ENCODE measurements at places on chromosomes 11 and 22.

- no peak for DNase-seq
Measured at GRCh38 chr11:111204211-111204610, 41.3 kb upstream of the POU2AF2 start.

- no peak for DNase-seq
Measured at GRCh38 chr22:42933485-42934091, 76.5 kb upstream of the ARFGAP3 start.

DNA sequence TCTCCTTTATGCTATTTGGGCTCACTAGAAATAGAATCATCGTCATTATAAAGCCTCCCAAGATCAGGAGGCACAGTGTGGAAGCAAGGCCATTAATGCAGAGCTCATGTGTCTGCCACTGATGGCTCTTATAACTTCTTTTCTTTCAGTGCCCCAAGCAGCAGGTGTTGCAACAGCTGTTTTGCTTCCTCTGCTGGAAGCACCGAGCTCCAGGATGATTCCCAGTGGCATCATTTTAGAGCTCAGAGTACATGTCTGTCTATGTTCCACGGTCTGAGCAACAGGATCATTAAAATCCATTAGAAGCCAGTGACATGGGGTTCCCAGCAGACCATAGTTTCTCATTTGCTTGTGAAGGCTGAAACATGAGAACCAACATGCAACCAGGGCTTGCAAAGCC lies 803.0 kb upstream of the FAT3 start:
- no peak for DNase-seq

DNA sequence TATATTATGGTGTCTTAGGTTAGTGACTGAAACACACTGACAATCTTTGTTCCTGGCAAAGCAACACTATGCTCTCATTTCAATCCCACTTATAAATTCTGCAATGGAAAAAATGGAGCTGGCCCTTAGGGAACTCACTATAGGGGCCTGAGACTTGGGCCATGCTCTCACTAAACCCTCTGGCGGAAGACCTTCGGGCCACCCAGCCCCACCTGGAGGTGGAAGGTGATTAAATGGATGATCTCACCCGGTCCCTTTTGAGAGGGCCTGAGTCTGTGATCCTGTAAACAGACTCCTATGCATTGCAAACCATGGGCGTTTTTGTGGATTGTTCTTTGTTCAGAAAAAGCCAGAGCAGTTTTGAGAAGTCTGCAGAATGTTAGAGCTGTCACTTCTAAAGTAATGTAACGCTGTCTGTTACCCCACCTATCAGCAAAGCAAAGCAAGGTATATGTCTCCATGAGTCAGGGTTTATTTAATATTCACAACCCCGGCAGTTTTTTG lies 17.0 kb upstream of the CDON start:
- no peak for DNase-seq

- no peak for DNase-seq
Measured at GRCh38 chr11:10038521-10039302, 255.3 kb downstream of the SBF2 start.

- DNase-seq, result no peak
Measured at GRCh38 chr22:45242778-45243191, 2.1 kb upstream of the KIAA0930 start.

GRCh38 chr22:26763633-26764361 lies 106.4 kb downstream of the MIAT start:
- DNase-seq, result no peak

DNA sequence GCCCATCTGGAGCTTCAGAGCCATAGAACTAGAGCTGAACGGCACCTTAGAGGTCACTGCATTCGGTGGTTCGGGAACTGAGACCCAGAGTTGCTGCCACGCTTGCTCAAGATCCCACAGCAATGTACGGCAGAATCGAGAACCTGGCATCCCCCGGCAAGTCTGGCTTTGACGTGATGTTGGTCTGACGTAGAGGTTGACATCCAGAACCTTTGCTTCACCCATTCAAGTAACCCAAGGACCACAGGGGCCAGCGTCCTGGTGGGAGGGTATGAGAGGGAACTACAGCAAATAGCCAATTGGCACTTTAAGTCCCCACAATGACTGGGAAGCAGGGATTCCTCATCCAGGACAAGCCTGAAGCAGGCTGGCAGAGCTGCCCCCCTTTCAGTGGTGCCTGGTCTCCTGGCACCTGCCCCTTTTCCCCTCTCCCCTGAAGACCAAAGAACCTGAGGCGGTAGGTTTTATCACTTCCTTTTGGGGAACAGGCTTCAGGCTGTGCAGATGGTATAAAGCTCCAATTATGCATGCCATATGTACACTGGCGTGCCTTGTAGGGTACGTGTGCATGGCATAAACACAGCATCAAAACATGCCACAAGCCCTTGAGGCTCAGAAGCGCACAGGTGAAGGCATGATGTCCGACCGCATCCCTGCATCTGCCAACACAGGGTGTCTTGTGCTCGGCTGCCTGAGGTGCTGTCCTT lies 15.3 kb upstream of the TEF start:
- DNase-seq, result no peak

DNA sequence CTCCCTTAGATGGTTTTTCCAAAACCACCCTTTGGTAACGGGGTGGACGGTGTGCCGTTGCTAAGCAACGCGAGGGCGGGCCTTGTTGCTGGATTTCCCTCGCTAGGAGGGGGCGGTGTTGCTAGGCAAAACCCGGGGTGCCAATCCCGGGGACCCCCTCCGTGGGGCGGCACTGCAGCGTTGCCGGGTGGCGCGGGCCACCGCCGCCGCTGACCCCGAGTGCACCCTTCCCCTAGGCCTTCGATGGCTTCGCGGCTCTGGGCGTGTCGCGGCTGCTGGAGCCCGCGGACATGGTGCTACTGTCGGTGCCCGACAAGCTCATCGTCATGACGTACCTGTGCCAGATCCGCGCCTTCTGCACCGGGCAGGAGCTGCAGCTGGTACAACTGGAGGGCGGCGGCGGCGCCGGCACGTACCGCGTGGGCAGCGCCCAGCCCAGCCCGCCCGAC lies 8.9 kb downstream of the EHBP1L1 start:
- no peak for DNase-seq

- DNase-seq, result no peak
Measured at GRCh38 chr11:94558468-94558867, 8.7 kb upstream of the PIWIL4 start.

- DNase-seq, result peak; percentile 25
Measured at GRCh38 chr11:45847911-45848316, 639 bp downstream of the CRY2 start.

DNA sequence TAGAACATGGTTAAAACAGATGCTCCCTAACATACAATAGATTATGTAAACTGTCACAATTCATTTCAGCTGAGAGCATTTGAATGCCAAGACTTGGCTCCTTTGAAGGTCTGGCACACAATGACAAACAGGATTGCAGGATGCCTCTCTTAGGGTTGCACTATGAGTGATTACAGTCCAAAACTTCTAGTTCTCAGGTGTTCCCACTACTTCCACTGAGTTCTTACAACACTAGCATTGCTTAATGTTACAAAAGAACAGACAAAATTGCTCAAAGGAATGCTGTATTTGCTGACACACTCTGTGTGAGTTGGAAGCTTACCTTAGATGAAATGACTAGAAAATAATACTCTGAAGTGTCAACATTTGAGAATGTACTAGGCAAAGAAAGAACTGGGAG lies 2413.8 kb upstream of the RAG2 start:
- DNase-seq, result no peak

- no peak for DNase-seq
Measured at GRCh38 chr11:9852465-9852864, 188.6 kb downstream of the SWAP70 start.

DNA sequence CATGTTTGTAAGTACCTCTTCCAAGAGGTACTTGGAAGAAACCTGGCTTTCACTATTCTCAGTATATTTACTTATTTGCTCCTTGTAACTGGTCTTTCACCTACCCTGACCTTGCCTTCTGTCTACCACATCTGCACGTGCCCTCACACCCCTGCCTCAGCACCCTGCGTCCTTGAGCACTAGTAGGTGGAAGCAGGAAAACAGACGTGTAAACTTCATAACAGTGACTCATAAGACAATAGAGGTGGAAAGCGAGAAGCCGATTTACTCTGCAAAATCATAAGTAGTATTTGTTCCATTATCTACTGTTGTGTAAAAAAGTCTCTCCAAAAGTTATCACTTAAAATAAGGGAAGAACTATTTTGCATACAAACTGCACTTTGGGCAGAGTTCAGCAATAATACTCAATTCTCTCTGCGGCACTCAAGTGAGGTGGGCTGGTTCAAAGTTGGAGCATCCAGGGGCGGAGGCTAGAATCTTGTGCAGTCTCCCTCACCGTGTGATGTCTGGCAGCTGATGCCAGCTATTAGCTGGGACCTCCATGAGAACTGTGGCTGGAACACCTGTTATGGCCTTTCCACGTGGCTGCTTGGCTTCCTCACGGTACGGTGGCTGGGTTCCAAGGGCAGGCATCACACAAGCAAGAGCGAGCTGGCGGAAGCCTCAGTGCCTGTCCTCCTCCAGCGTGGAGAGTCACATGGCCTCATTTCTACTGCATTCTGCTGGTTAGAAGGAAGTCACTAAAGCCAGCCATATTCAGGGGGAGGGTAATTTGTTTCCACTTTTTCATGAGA lies 30.4 kb downstream of the PACS1 start:
- DNase-seq, result peak; percentile 78

DNA sequence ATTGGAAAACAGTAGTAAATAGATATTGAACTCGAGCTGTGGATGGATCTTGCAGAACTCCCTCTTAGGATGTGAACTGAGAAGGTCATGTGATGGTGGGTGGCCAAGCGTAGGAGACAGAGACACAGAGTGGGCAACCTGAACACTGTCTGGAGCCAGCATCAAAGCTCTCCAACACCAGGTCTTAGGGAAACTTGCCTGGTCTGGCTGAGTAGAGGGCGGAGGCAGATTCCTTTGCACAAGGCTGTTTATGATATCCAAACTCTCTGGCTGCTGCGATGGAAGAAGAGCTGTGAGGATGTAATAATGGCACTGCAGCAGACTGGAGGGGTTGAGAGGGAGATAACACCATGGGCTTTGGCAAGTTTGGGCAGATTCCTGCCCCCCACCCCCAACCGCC lies 10.1 kb downstream of the NAV2 start:
- no peak for DNase-seq

GRCh38 chr11:95886462-95886861 lies 37.4 kb downstream of the MTMR2 start:
- no peak for DNase-seq

GRCh38 chr11:29562183-29562582 lies 454.6 kb downstream of the KCNA4 start:
- DNase-seq, result no peak

GRCh38 chr11:74845978-74846517 lies 97.4 kb downstream of the RNF169 start:
- DNase-seq, result no peak

DNA sequence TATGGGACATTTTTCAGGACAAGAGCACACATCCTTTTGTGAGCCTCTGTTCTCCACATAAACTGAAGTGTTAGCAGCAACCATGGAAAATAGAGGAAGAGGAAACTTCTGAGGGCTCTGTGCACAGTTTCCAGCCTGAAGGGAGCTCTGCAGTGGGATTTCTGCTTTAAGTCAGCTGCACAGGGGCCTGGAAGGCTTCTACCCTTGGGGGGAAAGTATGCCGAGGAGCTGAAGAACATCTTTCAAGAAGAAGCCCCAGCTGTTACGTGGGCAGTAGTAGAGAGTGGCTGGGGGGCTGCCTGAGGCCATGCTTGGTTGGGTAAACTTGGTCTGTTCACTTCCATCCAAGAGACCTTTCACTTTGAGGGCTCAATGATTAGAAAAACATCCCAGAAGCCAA lies 82.7 kb upstream of the EED start:
- no peak for DNase-seq

DNA sequence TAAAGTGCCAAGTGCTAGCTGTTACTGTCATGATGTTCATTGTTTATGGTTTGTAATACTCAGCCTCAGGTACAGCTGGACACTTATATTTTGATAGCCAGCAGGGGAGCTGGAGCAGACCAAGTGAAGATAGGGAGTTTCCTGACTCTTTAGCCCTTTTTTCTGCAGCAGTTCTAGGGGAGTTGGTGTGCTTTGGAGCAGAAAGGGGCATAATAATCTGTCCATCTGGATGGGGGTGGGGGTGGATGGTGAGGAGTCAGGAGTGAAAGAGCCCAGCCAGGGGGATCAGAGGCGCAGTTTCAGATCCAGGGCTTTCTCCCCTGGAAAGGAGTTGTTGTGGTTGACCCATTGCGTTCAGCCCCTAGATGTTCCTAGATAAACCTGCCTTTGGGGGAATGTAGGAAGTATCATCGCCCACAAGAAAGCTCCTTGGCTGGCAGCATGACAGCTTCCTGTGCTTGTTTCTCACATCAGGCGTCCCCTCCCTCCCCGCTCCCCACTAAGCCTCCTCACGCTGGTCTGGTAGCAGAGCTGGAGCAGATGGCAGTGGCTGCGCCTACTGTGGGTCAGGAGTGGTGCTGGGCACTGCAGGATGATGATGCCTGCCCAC lies 41.9 kb downstream of the MED15 start:
- DNase-seq, result peak; percentile 62

GRCh38 chr11:35057926-35058668 lies 80.9 kb upstream of the CD44 start:
- DNase-seq, result no peak

GRCh38 chr22:23537416-23537815 lies 42.7 kb downstream of the IGLL1 start:
- DNase-seq, result no peak

- no peak for DNase-seq
Measured at GRCh38 chr11:2221591-2221990, 48.8 kb downstream of the ASCL2 start.

DNA sequence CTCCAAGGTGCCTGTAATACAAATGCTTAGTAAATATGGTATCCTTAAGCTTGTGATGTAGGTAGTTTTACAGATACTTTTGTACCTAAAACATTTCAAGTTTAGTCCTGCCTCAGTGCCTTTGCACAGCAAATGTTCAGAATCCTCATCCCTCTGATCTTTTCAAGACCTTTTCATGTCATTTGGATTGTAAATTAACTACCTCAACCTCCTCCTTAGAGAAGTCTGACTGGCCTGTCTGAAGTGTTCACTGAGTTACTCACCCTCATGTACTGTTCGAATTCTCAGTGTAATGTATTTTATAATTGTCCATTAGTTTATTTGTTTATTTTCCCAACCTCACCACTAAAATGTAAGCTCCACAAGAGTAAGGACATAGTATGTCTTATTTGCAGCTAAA lies 147.5 kb downstream of the ELP4 start:
- DNase-seq, result no peak

- no peak for DNase-seq
Measured at GRCh38 chr11:72368339-72368738, 66.0 kb downstream of the CLPB start.
